Stimulated activated CD4-positive, alpha-beta T cell treated with anti-CD3 and anti-CD28 coated beads, Interleukin-15, amount 100 ng/mL, for 1 hour (primary cell): ENCODE measurements at places on chromosomes 3 and 15.

GRCh38 chr3:190767851-190768250 lies 94.6 kb downstream of the GMNC start:
- no peak for DNase-seq

DNA sequence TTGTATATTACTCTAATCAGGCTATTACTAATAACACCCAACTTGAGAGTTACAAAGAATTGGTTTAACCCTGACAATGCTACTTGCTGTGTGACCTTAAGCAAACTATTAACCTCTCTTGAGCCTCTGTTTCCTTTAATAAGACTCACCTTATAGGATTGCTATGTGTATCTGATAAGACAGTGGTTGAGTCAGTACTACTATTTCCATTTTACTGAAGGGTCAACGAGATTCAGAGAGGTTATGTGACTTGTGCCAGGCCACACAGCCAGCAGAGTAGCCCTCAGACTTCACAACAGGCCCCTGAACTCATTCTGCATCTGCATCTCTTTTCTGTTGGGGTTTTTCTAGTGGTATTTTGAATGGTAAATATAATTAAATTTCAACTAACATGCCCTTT lies 420.1 kb downstream of the MAGI1 start:
- no peak for DNase-seq

- DNase-seq, result no peak
Measured at GRCh38 chr15:89482139-89482538, 14.2 kb downstream of the RHCG start.

DNA sequence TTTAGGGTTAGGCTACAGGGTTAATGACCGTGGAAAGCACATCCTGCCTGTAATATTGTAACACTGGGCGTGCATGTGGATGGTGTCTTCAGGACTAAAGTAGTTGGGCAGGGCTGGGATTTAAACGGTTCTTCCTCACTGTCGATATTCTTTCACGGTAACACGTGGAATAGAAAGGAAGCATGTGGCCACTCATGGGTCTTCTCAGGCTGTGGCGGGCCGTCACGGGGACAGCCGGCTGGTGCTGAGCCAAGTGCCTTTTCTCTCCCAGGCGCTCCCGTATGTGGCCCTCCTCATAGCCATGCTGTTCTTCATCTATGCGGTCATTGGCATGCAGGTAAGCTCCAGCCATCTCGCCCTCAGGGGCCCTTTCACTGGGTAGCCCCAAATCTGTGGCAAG lies 73.7 kb downstream of the CHDH start:
- no peak for DNase-seq

DNA sequence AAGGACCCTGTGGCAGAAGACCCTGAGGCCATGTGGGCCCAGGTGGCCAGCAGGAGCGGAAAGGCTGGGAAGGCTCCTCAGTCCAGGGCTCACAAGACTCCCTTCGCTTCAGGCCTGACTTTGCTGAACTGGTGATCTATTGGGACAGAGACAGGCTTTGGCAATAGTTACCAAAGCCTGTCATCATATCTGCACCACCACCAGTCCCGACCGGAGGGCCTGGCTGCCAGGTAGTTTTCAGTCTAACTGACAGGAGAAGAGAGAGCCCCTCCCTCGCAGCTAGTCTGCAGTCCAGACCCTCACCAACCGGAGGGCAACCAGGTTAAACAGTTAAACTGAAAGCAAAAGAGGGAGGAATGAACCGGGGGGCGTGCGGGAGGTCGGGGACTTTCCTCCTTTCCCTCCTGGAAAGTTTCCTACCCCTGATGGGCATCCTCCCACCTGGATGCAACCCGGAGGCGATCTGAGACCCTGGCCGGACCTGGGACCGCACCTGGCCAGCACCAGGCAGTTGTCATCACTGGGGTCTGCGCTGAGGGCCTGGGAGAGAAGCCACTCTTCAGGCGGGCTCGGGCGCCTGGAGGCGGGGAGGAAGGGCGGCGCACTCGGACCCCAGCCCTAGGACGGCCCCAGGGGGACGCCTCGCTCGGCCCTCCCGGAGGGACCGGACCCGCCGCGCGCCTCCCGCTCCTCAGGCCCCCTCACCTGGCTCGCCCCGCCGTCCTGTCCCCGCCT lies 435 bp downstream of the RAB27A start:
- no peak for DNase-seq

- DNase-seq, result no peak
Measured at GRCh38 chr3:161957467-161957866, 460.9 kb downstream of the OTOL1 start.

DNA sequence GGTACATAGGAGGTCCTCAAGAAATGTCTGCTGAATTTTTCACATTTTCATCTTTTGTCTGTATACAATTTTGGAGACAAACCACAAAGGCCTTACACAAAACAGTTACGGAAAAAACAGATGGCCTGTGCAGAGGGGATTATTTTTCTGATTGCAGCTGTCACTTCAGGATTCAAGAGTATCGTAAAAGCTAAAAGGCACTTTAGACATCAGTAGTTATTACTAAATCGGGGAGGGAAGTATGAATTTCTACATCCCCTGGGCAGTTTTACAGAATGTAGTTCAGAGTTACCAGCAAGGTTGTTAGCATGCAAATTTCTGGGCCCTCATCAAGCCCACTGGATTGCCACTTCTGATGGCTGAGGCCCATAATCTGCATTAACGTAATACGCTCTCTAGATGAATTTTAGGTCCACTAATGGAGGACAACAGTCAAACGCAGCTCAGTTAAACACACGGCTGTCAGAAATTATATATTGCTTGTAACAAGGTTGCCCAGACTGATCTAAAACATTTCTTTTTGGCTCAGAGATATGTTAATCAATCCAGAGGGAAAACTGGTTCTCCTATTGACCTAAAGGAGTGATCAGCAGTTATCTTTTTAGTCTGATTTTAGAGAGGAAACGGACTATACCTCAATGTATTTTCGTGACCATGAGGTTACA lies 1.1 kb downstream of the RIOX2 start:
- no peak for DNase-seq

DNA sequence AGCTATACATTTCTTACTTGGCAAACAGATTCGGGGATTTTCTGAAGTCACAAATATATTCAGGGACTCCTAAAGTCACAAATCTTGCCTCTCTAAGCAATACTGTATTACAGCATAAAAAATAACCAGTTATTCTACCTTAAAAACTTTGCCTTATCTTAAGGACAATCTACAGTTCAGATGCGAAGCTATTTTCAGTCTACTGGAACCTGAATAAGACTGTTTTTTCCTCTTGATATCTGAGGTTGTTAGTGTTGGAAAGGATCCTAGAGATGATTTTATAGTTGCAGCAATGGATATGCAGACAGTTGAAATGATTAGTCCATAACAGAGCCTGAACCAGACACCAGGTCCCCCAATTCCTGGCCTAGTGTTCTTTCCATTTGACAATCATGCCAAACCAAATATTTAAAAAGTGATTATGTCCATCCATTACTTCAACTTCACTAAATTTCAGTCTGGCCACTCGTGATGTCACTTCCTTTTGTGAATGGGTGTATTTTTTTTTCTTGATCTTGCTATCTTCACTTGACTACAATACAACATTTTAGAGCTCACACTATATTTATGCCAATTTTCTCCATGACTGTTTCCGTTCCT lies 1.8 kb downstream of the HDGFL3 start:
- DNase-seq, result no peak

- no peak for DNase-seq
Measured at GRCh38 chr3:145134738-145135137, 1026.2 kb downstream of the PLOD2 start.

- DNase-seq, result no peak
Measured at GRCh38 chr3:67860429-67860828, 206.0 kb upstream of the SUCLG2 start.

GRCh38 chr15:38682861-38683260 lies 118.2 kb upstream of the RASGRP1 start:
- no peak for DNase-seq

DNA sequence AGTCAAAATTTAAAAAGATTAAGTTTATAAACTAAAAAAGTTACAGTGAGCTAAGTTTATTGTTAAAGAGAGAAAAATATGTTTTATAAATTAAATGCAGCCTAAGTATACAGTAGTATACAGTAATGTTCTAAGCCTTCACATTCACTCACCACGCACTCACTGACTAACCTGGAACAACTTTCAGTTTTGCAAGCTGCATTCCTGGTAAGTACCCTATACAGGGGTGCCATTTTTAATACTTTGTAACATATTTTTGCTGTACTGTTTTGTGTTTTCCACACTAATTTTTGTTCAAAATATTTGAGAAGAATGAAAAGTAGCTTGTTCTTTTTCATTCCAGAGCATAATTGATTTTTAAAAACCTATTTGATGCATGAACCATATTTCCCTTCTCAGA lies 524.9 kb downstream of the RBMS3 start:
- no peak for DNase-seq

DNA sequence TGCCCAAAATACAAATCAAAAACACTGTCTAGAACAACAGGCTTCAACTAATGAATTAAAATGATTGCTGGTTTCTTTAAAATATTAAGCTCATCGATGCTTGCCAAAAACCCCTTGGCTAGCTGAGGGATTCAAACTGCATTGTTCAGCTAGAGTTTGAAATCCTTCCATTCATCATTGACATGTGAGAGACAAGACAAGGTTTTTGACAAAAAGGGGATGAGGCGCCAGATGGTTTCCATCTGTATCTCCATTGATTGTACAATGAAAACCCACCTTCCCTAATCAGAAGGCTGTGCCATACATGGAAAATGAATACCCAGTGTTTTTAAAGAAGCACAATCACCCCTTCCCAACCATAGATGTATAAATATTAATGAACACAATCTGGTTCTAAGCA lies 67.8 kb downstream of the THRB start:
- no peak for DNase-seq

DNA sequence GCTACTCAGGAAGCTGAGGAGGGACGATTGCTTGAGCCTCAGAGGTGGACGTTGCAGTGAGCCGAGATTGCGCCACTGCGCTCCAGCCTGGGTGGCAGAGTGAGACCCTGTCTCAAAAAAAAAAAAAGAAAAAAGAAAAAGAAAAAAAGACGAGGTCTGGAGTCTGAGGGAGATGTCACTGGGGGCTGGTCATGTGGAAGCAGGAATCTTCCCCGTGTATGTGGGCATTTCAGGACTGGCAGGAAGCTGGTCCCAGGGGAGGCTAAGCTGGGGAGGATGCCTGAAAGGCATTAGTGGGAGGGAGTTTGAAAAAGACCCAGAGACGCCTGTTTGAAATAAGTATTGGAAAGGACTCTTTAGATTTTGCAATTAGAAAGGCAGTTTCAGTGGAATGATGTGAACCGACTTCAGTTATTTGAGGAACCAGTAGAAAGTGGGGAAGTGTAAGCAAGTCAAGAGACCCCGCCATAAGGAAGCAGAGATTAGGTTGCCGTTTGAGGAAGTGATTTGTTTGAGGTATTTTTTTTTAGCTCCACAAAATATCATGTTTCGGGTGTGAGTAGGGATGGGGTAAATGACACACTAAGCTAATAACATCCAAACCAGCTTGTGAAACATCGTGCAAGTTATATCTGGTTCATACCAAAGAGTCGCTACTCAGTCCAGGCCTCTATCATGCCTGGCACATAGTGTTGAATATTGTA lies 55.5 kb downstream of the ST6GAL1 start:
- no peak for DNase-seq
